ENCODE measurements at places on chromosomes 16 and 17.

DNA sequence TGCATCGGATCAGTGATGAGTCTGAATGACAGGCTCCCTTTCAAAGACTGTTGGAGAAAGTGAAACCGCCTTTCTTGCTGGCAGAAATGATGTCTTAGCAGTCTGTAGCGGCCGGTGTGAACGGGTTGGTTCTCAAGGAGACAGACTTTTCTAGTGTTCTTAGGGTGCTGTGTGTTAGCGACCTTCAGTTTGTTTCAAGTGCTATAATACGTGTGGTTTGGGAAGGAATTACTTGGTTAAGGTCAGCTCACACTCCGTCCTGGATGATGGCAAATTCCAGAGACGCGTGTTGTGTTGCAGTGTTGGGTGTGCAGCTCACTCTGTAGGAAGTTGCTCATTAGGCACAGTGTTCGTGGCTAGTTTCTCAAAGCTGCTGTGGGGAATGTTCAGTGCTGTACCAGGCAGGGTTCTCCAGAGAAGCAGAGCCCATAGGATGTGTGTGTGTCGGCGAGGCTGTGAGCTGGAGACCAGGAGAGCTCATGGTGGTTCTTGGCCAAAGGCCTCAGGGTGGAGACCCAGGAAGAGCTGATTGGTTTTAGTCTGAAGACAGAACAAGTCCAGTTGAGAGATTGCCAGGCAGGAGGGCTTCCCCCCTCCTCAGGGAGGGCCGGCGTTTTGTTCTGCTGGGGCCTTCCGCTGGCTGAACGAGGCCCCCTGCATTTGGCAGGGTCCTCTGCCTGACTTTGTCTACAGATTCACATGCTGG lies 37.6 kb downstream of the ZNF750 start:
- no peak for DNase-seq

GRCh38 chr16:88415713-88416323 lies 33.1 kb downstream of the ZNF469 start:
- DNase-seq: peak; percentile 61

DNA sequence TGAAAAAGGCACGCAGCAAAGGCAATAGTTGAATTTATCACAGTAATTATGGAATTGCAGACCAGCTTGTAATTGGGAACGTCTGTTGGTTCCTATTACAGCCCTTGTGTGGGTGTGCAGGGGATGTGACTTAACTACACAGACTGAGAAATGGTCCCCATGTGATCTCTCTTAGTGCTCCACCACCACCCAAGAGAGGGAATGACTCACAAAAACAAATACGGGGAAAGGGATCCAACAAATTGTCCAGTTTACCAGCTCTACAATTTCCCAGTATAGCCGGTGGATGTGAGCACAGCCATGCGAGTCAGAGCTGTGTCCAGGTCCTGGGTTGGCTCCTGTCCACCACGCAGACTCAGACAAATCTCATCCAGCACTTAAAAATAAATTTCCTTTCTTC lies 337.9 kb downstream of the GRIN2A start:
- no peak for DNase-seq

- no peak for DNase-seq
Measured at GRCh38 chr16:55283812-55284717, 39.9 kb upstream of the IRX6 start.

DNA sequence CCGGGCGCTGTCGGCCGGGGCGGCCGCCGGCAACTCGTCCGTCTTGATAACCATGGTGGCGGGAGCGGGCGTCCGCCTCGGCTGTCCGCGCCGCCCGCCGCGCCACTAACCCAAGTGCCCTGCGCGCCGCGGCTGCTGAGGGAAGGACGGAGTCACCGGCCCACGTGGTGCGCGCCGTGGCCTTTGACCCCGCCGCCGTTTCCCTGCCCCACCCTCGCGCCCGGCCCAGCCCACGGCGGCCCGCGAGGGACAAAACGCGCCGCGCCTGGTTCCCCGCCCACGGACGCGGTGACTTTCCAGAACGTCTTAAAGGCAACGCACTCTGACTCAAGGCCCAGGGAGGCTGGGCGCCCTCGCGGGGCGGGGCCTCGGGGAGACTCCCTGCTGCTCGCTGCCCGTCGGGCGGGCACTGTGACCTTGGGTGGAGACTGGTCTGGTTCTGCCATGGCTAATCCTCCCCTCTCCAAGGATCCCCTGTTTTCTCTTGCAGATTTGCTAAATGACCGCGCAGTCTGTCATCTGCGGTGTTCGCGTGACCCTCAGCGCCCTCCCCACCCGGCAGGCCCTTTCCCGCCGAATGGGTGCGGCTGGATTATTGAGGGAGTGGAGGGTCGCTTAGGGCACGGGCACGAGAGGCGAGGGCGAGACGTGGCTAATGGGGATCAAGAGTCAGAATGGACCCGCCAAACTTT lies at the start of gene CLUH:
Gene CLUH, minus strand, starts transcription at position 157 of the 692 bp plus-strand sequence. Its CDS starts 103 bp downstream, at position 54.
- DNase-seq: peak; percentile 90

- no peak for DNase-seq
Measured at GRCh38 chr17:68197997-68198930, 49.6 kb upstream of the AMZ2 start.

GRCh38 chr16:78773291-78773702 lies 673.8 kb downstream of the WWOX start:
- DNase-seq: no peak

GRCh38 chr17:79113699-79114457 lies 39.3 kb downstream of the ENGASE start:
- peak; percentile 70 for DNase-seq

DNA sequence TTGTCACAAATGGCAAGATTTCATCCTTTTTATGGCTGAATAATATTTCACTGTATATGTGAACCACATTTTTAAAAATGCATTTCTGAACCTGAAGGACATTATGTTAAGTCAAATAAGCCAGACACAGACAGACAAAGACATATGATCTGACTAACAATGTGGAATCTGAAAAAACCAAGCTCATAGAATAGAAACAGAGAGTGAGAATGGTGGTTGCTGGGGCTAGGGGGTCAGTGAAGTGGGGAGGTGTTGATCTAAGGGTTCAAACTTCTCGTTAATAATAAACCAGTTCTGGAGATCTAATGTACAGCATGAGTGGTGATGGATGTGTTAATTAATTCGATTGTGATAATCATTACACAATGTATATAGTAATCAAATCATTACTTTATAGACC lies 475.1 kb downstream of the WWOX start:
- DNase-seq: no peak

GRCh38 chr17:65533852-65534457 lies 27.5 kb downstream of the AXIN2 start:
- DNase-seq: no peak

GRCh38 chr17:73257516-73257915 lies 4.2 kb downstream of the CPSF4L start:
- no peak for DNase-seq

DNA sequence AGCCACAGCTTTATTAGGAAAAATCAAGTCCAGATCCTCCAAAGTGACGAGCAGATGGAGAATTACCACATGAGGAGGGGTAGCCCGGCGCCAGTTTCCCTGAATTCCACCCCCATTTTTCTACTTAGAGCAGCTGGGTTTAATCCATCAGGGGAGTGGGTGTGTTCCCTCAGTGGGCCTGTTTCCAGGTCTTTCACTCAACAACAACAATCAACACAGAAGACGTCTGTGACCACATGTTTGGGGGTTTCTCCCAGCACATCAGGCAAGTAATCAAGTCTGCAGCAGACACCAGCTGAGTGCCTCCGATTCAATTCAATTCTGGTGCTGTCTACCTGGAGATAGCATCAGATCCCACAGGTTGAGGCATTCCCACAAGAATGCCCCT lies 6.8 kb downstream of the SLC6A2 start:
- DNase-seq: no peak

- DNase-seq: no peak
Measured at GRCh38 chr16:87380403-87380802, 3.2 kb downstream of the FBXO31 start.

DNA sequence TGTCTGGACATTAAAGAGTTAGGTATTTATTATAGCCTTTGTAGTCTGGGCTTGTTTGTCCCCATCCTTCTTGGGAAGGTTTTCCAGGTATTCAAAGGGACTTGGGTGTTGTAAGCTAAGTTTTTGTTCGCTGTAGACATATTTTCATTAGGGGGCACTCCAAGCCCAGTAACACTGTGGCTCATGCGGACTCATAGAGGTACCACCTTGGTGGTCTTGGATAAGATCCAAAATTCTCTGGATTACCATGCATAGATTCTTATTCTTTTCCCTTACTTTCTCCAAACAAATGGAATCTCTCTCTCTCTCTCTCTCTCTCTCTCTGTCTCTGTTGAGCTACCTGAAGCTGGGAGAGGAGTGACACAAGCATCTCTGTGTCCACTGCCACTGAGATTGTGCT lies 48.9 kb downstream of the ERCC4 start:
- DNase-seq: peak; percentile 22

- DNase-seq: no peak
Measured at GRCh38 chr17:1107777-1108477, 71.9 kb downstream of the ABR start.

DNA sequence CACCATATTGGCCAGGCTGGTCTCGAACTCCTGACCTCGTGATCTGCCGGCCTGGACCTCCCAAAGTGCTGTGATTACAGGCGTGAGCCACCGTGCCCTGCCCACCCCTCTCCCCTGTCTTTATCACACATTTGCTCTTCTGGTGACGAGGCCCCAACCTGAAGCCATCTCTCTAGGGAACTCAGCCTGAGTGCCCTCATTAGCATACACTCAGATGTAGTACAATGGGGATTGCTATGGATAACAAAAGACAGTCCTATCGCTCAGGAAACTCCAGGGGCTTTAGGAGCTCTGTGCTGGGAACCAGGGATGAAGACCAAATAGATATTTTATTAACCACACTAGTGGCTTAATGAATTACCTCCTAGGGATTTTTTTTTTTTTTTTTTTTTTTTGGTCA lies 100.7 kb downstream of the MARF1 start:
- DNase-seq: no peak

GRCh38 chr17:15039366-15039765 lies 225.8 kb downstream of the PMP22 start:
- DNase-seq: no peak

- DNase-seq: no peak
Measured at GRCh38 chr16:86345516-86345915, 164.8 kb upstream of the FOXF1 start.

- DNase-seq: no peak
Measured at GRCh38 chr17:72184805-72185204, 64.0 kb downstream of the SOX9 start.

DNA sequence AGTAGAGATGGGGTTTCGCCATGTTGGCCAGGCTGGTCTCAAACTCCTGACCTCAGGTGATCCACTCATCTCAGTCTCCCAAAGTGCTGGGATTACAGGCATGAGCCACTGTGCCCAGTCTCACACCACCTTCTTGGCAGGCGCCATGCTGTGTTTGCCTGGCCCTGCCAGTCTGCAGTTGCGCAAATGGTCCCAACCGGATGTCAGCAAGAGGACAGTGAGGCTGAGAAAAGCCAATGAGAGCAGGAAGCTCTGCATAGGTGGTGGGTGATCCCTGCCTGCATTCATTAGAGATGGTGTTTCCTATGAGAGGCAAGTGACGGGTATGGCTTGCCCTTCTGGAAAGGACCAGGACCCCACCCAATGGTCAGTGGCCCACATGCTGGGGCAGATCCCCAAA lies 59.3 kb downstream of the PECAM1 start:
- no peak for DNase-seq

GRCh38 chr17:79547586-79547985 lies 63.3 kb downstream of the RBFOX3 start:
- DNase-seq: no peak

GRCh38 chr16:48905632-48906505 lies 295.9 kb upstream of the N4BP1 start:
- no peak for DNase-seq

DNA sequence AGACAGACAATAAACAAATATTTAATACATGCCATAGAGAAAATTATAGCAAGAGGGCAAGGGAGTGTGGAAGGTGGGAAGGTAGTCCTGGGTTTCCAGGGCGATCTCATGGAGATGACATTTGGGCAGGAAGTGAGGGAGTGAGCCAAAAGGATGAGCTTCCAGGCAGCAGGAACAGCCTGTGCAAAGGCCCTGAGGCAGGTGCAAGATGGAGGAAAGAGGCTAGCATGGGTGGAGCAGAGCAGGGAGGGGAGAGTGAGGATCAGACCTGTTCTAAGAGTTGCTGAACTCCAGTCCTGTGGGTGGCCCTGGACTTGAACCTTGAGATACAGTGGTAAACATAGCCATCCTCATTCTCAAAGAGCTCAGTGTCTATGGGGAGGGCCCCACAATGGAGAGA lies 94.7 kb downstream of the MGAT5B start:
- DNase-seq: no peak

- DNase-seq: no peak
Measured at GRCh38 chr16:89864527-89864820, 8.9 kb upstream of the TCF25 start.

GRCh38 chr16:53785044-53785443 lies 81.1 kb downstream of the FTO start:
- peak; percentile 56 for DNase-seq

- peak; percentile 40 for DNase-seq
Measured at GRCh38 chr16:10729104-10730048, 14.3 kb upstream of the NUBP1 start.

- no peak for DNase-seq
Measured at GRCh38 chr16:69223882-69224281, 36.9 kb downstream of the SNTB2 start.

DNA sequence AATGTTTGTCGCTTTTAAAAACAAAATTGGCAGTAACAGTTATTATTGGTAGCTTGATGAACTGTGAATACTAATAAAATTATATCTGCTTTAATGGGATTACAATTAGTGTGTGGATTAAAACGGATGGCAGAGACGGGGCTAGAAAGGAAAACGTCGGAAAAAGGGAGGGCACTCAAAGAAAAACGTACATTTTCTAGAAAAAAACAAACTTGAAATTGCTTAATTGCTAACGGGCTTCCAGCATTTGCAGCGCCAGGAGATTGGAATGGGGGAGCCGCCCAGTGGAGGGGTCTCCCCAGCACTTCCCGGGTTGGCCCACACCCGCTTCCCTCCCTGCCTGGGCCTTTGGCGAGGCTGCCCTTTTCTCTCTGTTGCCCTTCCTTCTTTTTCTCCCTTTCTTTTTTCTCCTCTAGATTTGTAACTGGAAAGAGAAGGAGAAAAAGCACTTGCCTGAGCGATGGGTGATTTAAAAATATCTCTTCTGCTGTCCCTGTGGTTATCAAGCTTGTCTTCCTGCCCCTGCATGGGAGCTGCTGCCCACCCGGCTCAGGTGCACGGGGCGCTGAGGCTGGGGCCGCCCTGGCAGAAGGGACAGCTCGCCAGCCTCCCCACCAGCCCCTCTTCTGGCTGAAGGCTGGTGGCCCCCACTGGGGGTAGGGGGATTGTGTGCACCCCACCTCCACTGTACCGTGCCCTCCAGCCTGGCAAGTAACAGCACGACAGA lies 5.9 kb downstream of the BAHCC1 start:
- DNase-seq: no peak

Data from NCI-H69 (cell line).